ENCODE measurements at places on chromosomes 1 and 21. TPM values are rescaled to one million over a fixed set of nuclear protein-coding genes. Genes with fewer than 3 reads are reported as not detected.

Gene ASPM
- 59.8 TPM for total RNA-seq

Gene CCDC27
- total RNA-seq: not detected

Gene ZFP69
- 7.2 TPM for total RNA-seq

Gene NKAIN1
- 1.4 TPM for total RNA-seq

Gene MED8
- 70.4 TPM for total RNA-seq

Gene TEDDM1
- not detected for total RNA-seq

Gene MX2
- 58.7 TPM for total RNA-seq

Gene MCM3AP
- total RNA-seq: 60.6 TPM

Gene FALEC
- total RNA-seq: not detected

Gene AADACL4
- not detected for total RNA-seq
